ENCODE measurements at places on chromosomes 11 and 22. TPM values are rescaled to one million over a fixed set of nuclear protein-coding genes. Genes with fewer than 3 reads are reported as not detected.

GPR83 gene
- 15.7 TPM for total RNA-seq

GRCh38 chr11:70378506-70379134 lies 19.7 kb upstream of the CTTN start:
- DNase-seq, result no peak

DNA sequence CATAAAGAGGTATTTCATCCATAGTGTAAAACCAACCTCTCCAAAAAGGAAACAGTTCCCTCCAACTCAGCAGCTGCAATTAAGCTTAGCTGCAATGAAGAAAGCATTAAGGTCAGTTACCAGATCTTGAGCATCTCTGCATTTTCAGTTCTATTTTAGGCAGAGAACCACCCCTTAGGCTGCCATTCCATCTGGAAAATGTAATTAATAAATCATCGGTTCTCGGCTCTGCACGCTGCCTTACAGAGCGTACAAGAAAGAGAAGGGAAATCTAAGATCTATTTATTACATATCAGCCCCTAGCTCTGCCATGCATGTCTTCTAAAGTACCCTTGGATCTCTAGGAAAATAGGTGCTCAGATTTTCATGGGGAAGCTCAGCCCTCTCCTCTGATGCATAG lies 71.5 kb downstream of the RCN1 start:
- no peak for DNase-seq

- DNase-seq, result no peak
Observed at GRCh38 chr11:85762226-85762625, 48.7 kb downstream of the SYTL2 start.

GRCh38 chr22:35205961-35206360 lies 51.3 kb upstream of the HMGXB4 start:
- no peak for DNase-seq

GRCh38 chr11:125215976-125216375 lies 51.4 kb downstream of the PKNOX2 start:
- no peak for DNase-seq

GRCh38 chr11:15495462-15495861 lies 380.7 kb downstream of the INSC start:
- no peak for DNase-seq

ANO3 gene
- total RNA-seq, result 20.0 TPM

TMEM41B gene
- total RNA-seq, result 49.1 TPM

GRCh38 chr11:41799754-41800153 lies 340.3 kb upstream of the LRRC4C start:
- DNase-seq, result no peak

SMTNL1 gene
- not detected for total RNA-seq

- DNase-seq, result no peak
Observed at GRCh38 chr11:73481626-73482025, 105.4 kb downstream of the RELT start.

DNA sequence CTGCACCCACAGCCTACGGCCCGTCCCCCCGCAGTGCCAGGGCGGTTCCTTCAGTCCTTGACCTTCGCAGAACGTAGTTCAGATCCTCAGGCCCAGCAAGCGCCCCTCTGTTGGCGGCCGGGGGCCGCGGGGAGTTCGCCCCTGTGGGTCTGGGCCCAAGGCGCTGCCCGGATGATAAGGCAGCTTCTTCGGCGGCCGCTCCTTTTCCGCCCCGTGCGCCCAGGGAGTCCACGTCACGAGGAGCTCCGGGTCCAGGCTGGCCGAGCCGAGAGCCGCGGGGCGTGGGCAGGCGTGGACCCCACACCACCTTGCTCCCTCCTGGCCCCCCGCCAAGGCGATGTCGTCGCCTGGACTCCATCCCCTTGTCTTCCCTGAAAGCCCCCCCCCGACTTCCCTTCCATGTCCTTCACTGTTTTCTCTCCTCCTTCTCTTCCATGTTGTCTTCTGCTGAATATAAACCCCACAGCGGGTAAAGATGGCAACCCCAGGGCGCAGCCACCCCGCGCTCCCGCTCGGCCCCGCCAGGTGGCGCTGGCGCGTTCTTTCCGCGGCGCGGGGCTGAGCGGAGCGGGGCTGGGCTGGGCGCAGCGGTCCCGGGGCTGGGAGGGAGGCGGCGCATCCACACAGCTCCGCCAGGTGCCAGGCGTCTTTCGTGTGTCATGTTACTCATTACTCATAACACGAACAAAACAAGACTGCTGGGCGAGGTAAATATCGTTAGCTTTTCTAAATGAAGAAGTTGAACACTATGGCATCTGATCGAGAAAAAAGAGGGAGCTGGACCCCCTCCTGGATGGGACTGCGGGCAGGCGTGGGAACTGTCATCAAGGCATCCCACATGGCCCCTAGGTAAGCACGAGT lies 321.0 kb downstream of the NTM start:
- no peak for DNase-seq

C11orf42 gene
- total RNA-seq, result not detected

LMO2 gene
- 26.1 TPM for total RNA-seq

GRCh38 chr22:41620589-41621098 lies at the start of gene DESI1:
Gene DESI1 (minus strand): TSS chr22:41621043. CDS start chr22:41620839, 204 bp downstream.
- no peak for DNase-seq

GRCh38 chr11:103108933-103109817 lies at the start of gene DYNC2H1:
Gene DYNC2H1 (plus strand): TSS chr11:103109426. CDS start chr11:103109575, 149 bp downstream.
- peak; percentile 78 for DNase-seq

GGTLC3 gene
- not detected for total RNA-seq

DNA sequence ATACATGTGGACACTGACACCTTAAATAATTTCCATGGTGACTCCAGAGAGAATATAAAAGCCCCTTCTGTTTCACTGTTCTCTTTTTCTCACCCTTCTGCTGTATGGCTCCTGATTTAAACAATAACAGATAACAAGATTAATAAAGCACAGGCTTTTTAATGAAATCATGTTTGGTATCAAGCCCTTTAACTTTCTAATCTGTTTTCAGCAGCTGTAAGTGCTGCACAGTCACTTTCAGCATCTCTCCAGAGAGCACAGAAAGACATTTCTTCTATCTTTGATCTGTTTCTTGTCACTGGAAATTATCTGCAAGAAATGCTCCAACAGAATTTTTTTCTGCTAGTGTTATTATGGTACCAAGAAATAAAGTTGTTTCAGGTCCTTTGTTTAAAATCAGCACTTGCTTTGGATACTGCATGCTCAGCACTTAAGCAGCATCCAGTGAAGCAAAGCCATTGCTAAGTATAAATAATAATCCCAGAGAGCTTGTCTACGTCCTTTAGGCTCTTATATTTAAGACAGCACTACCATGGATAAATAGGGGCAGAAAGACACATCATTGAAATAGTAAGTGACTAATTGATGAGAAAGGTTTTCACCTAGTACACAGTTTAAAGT lies 134.2 kb upstream of the CARD18 start:
- DNase-seq, result no peak

DNA sequence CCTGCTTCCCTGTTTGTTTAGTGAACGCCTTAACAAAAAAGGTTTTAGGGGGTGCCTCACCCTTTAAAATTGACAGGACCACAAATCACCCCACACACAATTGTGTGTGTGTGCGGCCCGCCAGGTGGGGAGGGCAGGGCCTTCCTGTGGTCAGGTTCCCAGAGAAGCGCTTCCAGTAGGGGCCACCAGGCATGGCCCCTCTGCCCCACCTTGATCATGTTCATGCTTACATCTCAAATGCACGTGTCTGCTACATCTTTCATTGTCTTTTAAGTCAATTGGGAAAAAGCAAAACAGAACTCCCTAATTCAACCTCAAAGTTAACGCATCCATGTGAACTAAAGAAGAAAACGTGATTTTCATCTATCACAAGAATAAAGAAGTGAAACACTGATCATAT lies 1335.3 kb downstream of the TBC1D22A start:
- DNase-seq, result no peak

DNA sequence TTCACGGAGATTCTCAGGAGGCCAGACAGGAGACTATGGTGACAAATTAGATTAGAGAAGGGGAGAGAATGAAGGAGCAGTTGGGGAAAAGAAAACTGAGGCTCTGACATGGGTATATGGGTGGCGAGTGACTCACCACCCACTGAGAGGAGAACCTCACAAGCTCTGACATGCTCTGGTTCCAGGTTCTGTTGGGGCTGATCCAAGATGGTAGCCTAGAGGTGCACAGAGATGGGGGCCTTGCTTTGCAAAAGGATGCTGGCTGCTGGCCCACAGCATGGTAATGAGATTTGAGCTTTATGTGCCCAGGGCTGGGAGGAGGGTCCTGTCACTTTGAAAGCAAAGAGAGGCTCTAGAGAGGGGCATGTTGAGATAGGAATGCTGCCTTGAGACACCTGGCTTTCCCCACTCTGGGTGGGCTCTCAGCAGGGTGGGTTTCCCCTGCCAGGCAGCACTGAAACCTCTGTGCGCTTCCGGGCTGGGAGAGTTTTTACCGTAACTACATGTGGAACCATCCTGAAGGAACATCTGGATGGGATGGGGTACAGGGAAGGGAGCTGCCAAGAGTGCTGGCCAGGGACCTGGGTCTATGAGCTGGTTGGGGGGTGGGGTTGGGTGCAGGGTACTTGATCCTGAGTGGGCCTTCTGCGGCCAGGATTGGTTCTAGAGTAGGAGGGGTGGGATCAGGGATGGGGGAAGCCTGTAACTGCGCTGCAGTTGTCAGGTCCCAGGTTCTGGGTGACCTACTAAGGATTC lies 1.2 kb upstream of the GRK2 start:
- no peak for DNase-seq

GRCh38 chr11:11572386-11572785 lies 49.4 kb downstream of the GALNT18 start:
- no peak for DNase-seq

LSP1 gene
- 2.9 TPM for total RNA-seq

DNA sequence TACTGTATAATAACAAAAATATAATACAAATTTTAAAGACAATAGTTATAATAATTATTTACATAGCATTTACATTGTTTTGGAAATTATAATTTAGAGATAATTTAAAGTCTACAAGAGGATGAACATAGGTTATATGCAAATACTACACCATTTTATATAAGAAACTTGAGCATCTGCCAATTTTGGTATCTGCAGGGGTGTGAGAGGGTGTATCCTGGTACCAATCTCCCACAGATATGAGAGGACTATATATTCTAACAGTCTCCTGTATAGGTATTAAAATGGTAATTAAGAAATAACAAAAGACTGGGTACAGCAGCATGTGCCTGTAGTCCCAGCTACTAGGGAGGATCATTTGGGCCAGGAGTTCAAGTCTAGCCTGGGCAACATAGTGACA lies 134.4 kb downstream of the APOL5 start:
- DNase-seq, result no peak
